Hypothalamus (tissue), 51 donors: ENCODE measurements at places on chromosomes 4 and X.

- DNase-seq = no peak
Observed at GRCh38 chrX:39724544-39724943, 373.2 kb downstream of the BCOR start.

- DNase-seq = no peak
Observed at GRCh38 chr4:187940299-187940698, 55.3 kb upstream of the ZFP42 start.

DNA sequence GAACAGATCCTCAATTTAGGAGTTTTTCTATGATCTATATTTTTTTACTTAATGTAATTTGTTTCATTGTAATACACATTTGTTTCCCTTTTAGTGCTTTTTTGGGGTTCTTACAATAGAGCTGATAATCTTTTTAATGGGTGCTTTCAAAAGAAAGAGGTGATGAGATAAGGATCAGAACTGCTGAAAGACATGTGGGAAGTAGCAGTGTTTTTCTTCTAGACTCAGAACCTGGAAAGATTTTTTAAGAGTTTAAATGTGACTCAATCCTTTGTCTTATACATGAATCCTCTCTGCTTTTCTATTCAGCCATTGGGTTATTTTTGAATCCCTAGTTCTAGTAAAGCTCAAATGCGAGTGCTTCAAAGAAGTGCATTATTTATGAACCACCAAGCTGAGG lies 25.6 kb downstream of the UCHL1 start:
- DNase-seq = no peak

DNA sequence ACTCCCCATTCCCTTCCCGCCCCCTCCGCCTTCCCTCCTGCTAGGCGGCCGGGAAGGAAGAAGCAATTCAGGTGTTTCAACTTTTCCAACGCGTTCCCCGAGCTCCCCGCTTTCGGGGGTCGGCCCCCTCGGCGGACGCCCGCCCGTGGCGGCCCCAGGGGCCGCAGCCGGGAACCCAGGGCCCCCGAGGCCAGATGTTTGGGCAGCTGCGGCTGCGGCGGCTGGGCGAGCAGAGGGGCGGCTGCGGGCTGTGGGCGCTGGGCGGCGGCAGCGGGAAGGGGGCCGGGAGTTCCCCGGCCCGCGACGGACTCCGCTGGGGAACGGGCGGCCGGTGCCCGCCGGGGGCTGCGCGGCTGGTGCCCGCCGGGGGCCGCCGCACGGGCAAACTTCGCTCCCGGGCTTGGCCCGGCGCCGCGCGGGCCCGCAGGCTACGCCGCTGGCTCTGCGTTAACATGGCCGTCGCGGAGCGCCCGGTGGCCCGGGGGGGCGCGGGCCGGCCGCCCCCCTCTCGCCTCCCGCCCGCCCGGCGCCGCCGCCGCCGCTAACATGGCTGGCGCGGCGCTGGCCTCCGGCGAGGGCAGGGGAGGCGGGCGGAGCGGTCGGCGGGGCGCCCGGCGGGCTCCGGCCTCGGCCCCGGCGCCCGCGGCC lies 510 bp downstream of the HMGB3 start:
- no peak for DNase-seq

DNA sequence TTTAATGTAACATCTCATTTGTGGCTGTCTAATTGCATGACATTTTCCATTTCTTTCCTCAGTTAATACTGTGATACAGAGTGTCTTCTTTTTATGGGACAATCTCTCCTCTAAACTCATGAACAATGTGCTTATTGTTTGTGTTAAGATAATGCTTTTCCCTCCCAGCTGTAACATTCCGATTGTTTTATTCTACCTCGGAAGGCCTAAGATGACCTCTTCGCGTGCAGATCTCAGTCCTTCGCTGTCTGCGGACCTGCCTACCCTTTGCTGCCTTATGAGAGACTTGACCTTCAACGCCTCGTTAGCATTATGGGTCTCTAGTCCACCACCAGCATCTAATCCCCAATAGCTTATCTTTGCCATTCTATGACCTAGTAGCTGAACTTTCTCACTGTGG lies 29.8 kb upstream of the ZFP42 start:
- no peak for DNase-seq

DNA sequence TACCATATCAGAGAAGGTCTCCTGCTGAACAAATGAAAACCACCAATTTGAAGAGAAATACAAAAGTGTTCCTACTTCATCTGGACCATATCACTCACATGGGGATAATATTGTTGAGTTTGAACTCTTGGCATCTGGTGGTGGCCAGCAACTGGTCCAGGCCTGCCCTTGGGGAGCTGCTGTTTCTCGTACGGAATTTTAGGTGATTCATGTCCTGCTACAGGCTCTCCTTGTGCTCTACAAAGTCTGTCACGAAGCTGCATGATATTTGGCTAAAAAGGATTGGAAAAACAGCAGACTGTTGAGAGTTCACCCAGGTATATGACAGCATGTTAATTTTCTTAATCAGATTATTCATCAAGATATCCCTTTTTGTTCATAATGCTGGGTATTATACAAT lies 42.2 kb downstream of the SEC31A start:
- DNase-seq = no peak

DNA sequence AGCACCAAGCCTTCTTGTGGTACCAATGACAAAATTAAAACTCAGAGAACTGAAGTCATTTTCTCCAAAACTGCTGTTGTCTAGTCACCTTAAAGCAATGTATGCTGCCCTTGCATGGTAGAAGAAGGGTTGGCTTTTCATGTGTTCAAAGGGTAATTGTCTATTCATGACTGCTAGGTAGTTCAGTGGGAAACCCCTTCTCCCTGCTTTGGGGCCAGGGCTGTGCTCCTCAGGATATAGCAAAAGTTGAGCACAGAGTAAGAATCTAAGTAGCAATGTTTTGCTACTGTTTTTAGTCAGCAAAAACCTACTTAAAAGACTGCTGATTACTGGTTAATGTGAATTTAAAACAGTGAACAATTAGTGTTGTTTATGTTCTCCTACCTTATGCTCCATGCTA lies 30.8 kb upstream of the FAM9B start:
- DNase-seq = no peak

DNA sequence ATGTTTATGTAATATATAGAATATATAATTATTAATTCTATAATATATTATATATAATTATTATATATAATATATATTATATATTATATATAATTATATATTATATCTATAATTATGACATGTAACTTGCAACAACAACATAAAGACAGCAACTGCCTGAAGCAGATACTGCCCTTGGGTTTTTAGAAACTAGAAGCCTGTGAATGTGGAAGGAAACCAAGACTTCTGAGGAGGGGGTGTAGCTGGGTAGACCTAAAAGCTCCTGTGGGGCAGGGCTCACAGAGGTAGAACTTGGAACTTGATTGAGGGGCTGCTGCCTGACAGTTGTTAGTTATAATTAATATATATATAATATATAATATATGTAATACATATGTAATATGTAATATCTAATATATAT lies 167.2 kb upstream of the SLIT2 start:
- no peak for DNase-seq

- DNase-seq = no peak
Observed at GRCh38 chrX:47221756-47222155, 3.3 kb downstream of the CDK16 start.

DNA sequence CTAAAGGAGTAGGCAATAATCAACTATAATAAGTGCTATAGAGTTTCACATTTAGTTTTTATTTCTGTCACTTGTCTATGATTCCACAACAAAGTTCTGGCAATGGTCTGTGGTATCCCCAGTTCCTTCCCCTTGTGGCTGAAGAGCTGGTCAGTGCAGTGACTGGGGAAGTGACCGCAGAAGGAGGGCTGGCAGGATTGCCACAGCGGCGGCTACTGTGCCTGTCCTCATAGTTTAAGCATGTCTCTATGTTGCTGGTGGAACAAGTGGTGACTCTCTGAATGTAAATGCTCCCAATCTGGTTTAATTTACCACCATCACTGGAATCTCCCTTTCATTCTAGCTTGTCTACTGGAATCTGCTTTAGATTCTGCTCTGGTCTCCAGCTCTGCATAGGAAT lies 170.6 kb upstream of the GK2 start:
- no peak for DNase-seq

DNA sequence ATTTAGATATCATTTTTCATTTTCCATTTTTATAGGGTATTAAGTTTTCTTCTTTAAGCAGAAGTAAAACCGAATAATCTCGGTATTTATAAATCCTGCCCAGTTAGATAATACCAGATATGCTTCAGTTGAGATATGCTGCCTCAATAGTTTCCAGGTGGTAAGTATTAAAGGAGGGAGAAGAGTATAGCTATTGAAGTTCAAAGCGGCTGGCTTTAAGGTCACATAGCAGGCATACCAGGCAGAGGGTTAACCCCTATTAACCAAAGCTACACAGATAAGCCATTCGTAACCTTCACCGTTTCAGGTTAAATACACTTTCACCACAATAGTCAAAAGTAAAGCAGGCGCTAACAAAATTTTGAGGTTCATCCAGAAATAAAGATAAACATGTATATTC lies 54.2 kb downstream of the EDNRA start:
- DNase-seq = no peak

DNA sequence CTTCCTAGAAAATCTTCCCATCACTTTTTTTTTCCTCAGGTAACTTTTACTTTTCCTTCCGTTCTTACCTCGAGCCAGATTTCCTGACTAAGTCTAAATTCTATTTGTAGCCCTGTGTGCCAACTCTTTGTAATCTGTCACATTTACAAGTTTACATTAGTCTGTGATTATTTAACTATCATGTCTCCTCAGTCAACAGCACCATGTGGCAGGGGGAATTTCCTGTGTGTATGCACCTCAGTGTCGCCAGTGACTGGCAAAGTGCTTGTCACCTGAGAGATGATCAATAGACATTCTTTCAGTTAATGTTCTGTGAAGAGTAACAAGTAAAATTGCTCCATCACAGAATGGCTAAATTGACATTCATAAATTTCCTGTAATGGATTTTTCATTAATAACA lies 468.5 kb downstream of the PDGFC start:
- DNase-seq = no peak

- DNase-seq = peak; percentile 1
Observed at GRCh38 chrX:133375615-133376340, 39.5 kb downstream of the GPC4 start.

- DNase-seq = no peak
Observed at GRCh38 chr4:128658214-128658631, 151.3 kb upstream of the JADE1 start.

- no peak for DNase-seq
Observed at GRCh38 chr4:55611358-55612059, 19.5 kb upstream of the PDCL2 start.

- no peak for DNase-seq
Observed at GRCh38 chrX:19624739-19625138, 109.4 kb upstream of the MAP3K15 start.

DNA sequence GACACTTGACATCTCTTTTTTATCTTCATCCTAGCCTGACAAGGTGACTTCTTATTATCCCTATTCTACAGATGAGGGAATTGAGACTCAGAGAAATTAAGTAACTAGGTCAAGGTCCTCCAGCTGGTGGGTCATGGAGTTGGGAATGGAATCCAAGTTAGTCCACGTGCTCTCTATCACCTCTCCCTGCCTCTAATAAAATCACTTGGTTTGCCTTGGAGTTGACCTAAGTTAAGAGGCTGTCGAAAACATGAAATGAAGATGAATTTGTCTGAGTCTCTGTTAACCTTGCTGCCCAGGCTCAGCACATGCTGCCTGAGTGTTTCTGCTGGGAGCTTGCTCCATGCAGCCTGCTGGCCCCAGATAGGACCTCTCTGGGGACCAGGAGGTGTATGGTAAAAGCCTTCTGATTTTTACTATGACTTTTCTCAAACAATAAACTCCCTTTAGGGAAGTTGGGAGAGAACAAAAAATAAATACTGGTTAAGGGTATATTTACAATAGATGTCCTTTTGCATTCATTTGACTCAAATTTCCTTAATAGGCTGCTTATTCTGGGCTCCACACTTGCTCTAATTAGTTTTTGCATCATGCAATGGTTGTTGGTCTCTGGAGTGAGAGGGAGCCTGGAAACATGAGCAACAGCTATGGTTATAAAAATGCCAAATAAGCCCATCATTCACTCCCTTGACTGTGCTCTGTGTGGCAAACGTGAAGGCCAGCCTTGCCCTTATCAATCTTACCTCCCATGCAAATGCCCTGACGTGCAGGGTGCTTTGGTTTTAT lies 61.6 kb upstream of the DHX15 start:
- no peak for DNase-seq

DNA sequence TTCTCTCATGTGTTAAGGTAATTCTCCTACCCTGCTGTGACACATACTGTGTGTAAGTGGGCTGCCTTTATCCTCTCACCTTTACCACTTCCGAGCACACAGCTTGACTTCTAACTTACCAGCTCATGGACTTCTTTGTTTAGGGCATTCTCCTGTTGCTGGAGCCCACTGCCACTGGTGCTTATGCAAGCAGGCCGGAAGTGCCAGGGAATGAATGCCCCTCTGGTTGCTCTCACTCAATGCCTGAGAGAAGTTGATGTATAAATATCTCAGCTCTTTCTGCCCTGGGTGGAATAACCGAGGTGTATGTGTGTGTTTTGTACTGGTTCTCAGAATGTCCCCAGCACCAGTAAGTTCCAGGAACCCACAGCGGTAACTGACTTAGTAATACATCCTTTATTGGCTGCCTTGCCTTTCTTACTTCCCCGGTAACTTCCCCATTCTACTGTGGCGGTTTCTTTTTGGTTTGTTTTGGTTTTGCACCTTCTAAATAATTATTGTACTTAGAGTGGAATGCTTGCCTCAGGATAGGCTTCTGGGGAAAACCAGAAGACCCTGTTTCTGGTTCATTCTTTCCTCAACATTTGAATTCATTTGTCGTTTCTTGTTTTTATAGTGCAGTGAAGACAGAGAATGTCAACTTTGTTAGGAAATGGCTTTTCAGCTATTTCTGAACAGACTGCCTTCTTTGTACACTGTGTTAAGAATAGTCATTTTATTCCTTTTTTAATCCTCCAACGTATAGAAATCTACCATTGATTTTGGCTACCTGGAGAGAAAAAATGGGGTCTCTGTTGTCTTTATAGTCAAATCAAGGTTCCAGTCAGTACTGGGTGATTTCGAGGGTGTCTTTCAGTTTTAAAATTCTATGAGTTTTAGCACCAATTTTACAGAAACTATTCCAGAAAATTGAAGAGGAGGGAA lies 45.4 kb downstream of the CXorf58 start:
- DNase-seq = no peak

- DNase-seq = no peak
Observed at GRCh38 chrX:41308884-41309647, 24.9 kb upstream of the DDX3X start.

DNA sequence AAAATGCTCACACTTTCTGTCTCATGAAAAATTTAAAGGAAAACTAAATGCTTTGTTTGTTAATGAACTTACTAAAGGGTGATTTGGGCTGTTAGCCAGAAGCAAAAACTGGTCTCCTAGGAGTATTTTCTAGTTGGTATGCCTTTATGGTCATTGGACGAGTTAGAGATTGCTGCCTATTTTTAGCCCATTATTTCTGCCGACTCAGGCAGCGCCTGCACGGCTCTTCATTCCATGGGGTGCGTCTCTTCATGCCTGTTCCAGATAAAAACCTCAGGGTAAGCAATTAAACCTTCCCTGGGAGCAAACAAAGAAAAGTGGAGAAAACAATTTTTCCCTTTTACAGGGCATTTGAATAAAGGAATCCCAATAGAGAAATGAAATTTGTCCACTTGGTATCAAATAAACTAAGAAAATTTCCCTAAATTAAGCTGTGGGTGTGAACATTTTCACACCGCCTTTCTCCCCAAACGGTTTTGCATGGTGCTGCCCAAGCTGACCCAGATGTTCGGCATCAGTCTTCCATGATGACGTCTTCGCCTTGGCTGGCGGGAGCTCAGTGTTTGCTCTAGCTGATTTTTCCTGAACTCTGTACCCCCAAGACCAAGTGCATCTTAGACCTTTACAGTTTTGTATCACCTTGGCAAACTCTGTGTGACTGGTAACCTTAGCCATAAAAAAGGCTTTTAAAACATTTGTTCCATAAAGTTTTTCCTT lies 61.7 kb upstream of the ADGRG2 start:
- DNase-seq = no peak
